ENCODE measurements at places on chromosomes 5 and 9.

- no peak for DNase-seq
Observed at GRCh38 chr5:3564827-3565518, 30.7 kb upstream of the IRX1 start.

- no peak for DNase-seq
Observed at GRCh38 chr5:55918087-55919035, 67.2 kb downstream of the IL31RA start.

DNA sequence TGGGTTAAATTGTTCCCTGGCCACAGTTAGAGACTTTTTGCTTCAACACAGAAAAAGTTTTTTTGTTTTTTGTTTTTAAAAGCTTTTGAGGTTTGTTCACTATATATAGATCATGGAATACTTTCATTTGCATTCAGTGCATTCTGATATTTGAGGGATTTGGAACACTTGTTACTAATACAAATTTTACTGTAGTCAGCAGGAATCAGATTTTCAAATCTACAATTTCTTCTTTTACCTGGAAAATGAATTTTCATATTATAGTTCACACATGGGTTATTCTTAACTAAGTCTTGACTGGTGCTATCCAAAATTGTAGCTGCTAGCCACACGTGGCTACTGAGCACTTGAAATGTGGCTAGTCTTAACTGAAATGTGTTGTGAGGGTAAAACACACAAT, 142.0 kb downstream of the RMI1 start:
- DNase-seq, result no peak

DNA sequence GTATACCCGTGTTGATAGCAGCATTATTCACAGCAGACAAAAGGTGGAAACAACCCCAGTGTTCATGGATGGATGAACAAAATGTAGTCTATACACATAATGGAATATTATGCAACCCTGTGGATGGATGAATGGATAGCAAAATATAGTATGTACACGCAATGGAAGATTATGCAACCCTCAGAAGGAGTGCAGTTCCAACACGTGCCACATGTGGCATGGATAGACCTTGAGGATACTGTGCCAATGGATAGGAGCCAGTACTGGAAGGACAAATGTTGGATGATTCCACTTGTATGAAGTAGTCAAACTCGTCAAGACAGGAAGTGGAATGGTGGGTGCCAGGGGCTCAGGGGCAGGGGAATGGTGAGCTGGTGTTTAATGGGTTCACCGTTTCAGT, 44.9 kb downstream of the PLEKHG4B start:
- DNase-seq, result peak; percentile 34

GRCh38 chr5:36528588-36528987, 77.8 kb upstream of the SLC1A3 start:
- no peak for DNase-seq

- DNase-seq, result no peak
Observed at GRCh38 chr5:14364576-14365472, 216.8 kb upstream of the OTULINL start.

DNA sequence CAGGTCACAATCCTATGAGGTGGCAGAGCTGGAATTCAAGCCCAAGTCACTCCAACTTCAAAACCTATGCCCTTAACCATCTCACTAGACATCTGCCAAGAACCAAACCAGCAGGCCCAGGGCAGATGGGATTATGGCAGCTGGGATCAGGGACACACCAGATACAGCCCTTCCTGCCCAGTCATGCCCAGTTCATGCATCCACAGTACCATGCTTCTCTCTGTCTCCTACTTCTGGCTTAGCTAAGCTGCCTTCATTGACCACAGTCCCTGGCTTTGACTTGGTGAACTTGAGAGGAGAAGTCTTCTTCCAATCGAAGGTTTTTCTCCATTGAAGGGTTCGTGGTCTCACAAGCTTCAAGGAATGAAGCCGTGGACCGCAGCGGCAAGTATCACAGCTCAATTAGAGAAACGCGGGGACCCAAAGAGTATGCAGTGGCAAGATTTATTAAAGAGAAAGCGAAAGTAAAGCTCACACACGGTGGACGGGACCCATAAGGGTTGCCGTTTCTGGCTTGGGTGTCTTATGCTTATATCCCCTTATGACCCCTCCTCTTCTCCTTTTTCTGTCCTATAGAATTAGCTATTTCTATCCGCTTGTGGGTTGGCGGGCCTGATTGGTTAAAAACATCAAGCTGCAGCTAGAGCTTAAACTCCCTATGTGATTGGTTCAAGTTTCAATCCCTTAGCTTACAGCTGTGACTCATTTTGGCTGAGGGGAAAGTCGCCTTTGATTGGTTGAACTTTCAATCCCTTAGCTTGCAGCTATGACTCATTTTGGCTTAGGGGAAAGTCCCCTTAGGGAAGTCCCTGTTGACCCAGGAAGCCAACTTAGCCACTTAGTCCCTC, 101.2 kb downstream of the TRIM36 start:
- DNase-seq, result no peak

DNA sequence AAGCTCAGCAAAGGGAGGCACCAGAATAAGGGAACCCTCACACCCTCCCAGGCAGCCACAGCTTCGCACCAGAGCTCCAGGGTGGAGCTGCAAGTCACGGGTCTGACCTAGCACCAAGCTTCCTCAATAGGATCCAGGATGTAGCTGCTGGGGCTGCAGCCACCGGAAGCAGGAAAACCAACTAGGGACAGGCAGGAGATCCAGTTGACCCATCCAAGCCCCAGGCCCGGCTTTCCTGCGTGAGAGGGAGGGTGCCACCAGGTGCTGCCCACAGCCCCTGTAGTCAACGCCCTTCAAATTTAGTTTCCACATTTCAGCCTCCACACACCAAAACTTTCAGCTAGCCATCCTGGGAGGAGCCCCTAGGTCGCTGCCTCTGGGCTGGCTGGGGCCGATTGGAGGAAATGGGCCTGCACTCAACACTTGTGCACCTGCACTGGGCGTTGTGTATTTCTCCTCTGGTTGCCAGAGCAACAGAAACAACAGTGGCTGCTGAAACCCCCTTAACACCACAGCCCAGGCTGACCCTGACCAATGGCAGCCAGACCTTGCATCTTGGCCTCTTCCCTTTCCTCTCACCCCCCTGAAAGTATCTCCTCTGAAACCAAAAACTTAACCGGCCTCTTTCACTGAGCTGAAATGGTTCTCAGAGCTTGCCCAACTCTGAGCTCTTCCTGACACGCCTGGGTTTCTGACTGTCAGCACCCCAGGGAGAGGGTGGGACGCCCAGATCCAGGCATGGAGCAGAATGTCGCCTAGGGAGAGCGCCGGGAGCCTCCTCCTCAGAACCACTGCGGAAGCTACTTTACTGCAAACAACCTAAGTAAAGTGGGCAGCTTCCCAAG, 226.5 kb upstream of the MAP3K1 start:
- no peak for DNase-seq

- DNase-seq, result no peak
Observed at GRCh38 chr5:179827680-179828079, 7.0 kb downstream of the SQSTM1 start.

DNA sequence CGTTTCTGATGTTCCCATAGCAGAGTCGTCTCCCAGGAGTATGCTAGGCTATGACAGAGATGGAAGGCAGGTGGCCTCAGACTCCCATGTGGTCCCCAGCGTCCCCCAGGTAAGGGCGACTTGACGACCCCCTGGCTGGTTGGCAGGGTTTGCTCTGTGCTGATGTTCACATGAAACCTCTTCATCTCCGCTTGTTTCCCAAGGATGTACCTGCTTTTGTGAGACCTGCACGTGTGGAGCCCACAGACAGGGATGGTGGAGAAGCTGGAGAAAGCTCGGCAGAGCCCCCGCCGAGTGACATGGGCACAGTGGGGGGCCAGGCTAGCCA, 108.3 kb downstream of the WNK2 start:
- DNase-seq, result no peak

Measured in HL-60 (cell line).